ENCODE measurements at places on chromosomes 5 and 9.

- no peak for DNase-seq
Observed at GRCh38 chr5:149019679-149020078, 43.2 kb downstream of the SH3TC2 start.

DNA sequence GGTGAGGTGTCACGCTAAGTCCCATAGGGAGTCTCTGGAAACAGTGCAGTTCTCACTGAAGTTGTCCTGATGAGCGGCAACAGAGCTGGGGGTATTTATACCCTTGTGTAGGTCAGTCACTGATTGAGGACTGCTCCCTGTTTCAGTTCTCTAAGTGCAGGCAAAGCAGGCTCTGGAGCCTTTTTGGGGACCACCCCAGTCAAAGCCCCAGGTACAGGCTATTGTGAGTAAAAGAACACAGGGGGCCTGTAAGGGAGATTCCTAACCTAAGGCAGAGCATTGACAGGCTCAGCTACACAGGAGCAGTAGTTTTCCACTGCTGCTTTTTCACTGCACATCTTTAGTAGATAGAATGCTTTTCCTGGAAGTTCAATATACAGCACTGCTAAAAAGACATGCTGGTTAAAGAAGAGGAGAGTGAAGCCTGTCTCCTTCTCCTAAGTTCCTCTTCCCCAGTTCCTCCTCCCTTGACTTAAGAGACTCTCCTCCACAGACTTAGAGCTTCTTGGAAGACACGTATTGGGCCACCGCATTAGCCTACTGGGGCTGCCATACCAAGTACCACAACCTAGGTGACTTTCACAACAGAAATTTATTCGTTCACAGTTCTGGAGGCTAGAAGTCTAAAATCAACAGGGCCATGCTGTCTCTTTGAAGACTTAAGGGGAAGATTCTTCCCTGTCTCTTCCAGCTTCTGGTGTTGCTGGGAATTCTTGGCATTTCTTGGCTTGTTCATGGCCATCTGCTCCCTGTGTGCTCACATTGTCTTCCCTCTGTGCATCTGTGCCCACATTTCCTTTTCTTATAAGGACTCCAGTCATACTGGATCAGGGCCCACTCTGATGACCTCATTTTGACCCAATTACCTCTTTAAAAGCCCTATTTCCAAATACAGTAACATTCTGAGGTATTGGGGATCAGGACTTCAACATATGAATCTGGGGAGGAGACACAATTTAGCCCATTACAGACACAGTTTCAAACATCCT, 221.0 kb downstream of the ESM1 start:
- no peak for DNase-seq

DNA sequence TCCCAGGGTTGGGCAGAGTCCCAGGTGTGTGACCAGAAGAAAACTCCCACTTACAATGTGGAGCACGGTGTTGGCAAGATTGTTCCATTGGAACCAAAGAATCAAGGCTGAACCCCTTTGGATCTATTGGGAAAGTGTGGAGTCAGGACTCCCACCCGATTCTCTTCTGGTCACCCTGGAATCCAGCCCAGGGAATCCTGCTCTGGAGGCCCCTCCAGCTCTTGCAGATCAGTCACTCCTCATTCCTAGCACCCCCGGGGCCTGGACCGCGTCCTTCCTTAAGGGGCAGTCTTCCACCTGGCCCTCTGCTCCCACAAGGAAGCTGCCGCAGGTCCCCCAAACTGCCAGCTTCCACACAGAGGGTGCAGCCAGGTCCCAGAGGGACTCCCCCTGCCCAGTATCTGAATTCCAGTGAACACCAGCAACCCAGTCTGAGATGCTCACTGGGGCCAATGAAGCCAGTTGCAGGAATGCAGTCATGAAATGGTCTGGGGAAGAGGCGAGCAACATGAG, 170.1 kb downstream of the GADD45G start:
- DNase-seq, result no peak

DNA sequence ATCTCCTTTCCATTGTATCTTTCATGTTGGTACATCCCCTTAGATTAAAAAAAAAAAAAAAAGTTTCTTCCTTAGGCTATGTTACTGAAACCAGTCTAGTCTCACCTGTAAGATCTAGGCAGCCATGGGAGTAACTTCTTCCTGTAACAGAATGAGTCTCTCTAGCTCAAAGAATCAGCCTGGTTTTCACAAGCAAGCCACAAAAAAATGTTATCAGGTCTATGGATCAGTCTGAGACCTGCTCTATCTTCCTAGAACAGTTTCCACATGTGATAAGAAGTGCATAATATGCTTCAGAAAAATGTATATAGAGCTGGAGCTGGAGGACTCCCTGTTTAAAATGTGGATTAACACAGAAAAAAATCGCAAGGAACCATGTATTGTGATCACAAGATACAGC, 53.8 kb downstream of the ARRDC3 start:
- DNase-seq, result no peak

DNA sequence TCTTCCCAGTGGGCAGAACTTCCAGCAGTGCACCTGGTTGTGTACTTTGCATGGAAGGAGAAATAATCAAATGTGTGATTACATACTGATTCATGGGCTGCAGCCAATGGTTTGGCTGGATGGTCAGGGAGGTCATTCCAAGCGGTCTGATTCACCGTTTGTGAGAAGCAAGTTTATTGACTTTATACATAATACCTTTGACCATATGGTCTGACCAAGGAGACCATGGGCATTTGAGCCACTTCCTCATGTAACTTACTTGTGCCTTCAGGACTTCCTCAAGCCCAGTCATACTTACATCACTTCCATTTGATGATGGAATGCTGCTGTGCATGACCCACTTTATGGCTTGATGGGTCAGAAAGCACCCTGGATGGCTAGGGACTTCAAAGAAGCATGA, 41.1 kb downstream of the DAP start:
- DNase-seq, result no peak

DNA sequence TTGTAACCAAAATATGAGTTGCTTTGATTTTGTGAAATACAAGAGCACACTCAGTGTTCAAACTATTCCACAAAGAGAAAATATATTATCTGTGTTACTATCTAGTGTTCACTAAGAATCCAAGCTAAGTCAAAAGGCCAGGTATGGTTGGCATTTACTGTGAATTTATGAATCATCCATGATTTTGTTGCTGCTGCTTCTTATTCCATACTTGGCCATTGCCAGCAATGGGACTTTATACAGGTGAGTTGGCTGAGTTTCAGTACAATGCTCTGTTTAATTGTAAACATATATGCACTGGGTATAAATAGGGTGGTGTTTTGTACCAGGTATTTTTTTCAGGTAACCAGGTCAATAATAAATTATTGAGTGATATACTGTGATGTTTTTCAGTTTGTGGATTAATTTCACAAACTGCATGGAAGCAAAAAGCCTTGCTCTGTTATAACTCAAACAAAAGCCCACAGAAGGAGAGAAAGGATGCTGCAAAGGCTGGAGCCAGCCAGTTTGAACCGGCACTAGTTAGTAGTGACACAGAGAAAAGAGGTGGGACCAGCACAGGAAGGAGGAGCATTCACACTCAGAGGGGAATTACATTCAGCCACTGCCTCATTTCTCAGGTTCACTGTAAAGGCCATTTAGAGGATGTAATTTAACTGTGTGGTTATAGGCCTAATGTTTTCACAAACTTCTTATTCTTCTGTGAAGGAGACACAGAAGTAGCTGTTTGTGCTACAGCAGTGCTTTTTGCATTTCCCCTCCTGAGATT, 381.8 kb downstream of the ADGRV1 start:
- peak; percentile 62 for DNase-seq

DNA sequence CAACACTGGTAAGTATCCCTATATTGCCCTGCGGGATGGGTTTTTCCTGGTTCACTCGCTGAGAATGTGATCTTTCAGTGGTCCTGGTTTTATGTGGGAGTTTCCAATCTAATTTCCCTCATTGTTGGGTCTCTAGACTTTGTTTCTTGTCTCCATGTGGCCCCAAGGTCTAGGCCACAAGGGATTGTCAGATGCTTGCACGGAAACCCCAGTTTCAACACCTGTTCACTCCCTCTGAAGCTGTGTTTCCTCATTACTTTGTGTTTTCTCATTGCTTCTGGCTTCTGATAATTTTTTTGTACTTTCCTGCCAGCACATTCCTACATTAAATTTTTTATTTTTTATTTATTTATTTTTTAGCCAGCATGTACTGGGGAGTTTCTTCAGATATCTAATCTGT, 191.5 kb downstream of the TTLL11 start:
- DNase-seq, result no peak

DNA sequence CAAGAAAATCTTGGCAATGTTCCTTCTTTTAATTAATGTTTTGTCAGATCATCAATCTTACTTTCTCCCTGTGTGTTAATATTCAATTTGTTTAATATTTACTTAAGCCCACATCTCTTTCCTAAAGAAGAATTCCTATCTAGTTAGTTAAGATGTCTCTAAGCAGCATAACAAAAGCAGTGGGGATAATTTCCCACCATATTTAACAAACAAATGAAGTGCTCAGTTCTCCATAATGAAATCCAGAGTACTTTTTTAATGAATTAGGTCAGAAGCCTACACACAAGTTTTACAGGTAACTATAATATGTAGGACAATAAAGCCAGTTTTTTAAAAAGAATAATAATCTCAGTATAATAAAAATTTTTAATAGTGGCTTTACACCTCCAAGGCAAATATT, 1918.8 kb downstream of the EFNA5 start:
- no peak for DNase-seq

GRCh38 chr9:4970970-4971641, 14.0 kb upstream of the JAK2 start:
- DNase-seq, result peak; percentile 86

- no peak for DNase-seq
Observed at GRCh38 chr5:172940268-172941066, 18.8 kb upstream of the RPL26L1 start.

GRCh38 chr5:141101059-141101458, 786 bp downstream of the PCDHB3 start:
- DNase-seq, result no peak

- DNase-seq, result no peak
Observed at GRCh38 chr9:130352081-130352480, 86.5 kb downstream of the HMCN2 start.

DNA sequence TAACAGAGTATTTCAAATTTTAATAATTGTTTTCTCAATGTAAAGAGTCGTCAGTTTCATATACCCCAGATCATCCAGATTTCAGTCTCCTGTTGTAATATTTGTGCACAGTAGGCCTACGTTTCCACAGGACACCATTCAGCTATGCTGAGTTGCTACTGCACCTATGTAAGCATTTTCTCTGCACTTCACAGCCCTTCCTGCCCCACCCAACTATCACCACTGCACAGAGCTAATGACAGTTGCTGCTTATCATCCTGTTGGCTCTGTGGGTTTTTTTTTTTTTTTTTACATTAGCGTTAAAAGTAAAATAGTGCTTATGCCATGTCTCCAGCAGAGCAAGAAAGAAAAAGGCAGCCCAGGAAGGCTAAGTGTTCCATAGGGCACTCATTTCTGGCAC, 5.9 kb upstream of the PRKACG start:
- peak; percentile 69 for DNase-seq

All from activated effector memory CD4-positive, alpha-beta T cell treated with anti-CD3 and anti-CD28 coated beads, Interleukin-2, amount 50 U/mL, for 16 hours (primary cell).